ENCODE measurements at places on chromosomes 16 and 17.

- DNase-seq = no peak
These were observed 26.0 kb upstream of the C16orf95 start for GRCh38 chr16:87342978-87343752.

- DNase-seq = no peak
These were observed 1.9 kb upstream of the CAPN15 start for GRCh38 chr16:525520-526180.

- DNase-seq = no peak
These were observed 486.9 kb downstream of the CDH8 start for GRCh38 chr16:61549327-61549726.

DNA sequence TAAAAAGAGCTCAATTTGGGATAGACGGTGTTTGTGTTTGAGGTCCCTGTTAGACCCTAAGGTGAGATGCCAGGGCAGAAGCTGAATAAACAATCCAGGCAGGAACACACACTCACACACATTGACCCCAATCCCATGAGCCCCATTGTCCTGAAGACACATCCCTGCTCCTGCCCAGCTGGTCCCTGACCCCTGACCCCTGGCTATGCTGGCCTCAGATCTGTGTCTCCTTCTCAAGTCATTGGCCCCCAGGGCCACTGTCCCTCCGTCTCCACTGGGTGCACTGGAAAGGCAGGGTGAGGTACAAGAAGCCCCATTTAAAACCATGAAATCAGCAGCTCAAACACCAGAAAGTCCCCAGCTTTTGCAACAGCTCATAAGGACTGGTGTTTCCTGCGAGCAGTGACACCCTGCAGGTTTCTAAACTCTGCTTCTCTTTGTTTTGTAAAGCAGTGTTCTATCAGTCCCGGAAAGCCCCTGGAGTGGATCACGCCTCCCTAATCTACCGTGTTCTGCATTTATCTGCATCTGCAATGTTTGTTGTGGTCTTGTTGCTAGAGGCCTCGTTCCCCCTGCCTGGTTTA is 18.0 kb upstream of the ASGR2 start:
- DNase-seq = no peak

GRCh38 chr16:22366889-22367288 is 7.5 kb downstream of the CDR2 start:
- no peak for DNase-seq

- no peak for DNase-seq
These were observed 5.6 kb upstream of the ULK2 start for GRCh38 chr17:19873346-19873745.

- DNase-seq = no peak
These were observed 62.6 kb downstream of the C16orf78 start for GRCh38 chr16:49436181-49436580.

GRCh38 chr16:48271728-48272127 is 24.4 kb upstream of the ABCC11 start:
- DNase-seq = no peak

- DNase-seq = no peak
These were observed 36.6 kb downstream of the GINS3 start for GRCh38 chr16:58428621-58429542.

DNA sequence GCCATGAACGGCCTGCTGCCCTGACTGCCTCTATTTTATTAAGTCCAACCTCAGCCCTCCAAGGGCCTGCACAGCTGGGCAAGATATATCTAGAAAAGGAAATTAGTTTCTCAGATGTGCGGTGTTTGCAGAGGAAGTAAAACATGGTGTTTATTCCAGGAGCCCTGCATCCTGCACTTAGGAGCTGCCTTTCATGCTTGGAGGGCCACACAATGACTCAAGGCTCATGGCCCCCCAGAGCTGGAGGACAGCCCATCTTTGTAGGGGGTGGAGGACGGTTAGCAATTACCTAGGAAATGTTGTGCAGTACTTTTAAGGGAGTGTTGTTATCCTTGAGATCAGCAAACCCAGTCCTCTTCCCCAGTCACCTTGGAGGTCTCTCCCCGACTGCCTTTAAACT is 80.5 kb downstream of the COPRS start:
- DNase-seq = no peak

DNA sequence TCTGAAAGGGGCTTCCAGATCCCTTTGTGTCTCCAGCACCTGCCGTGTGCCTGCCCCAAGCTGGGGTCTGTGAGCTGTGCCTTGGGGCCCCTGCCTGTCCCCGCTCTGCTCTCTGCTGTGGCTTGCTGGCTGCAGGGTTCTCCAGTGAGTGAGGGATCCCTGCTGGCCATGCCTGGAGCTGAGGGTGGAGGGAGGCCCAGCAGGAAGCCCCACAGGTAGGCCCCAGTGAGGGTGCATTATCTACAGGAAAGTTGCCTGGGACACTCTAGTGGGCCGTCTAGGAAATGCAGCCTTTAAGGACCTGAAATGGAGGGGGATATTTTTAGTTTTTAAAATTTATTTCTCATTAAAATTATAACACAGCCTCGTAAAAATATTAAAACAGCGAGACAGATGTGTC is 50.9 kb downstream of the JPH3 start:
- peak; percentile 49 for DNase-seq

GRCh38 chr17:17080181-17080631 is 37.9 kb downstream of the MPRIP start:
- DNase-seq = no peak

- DNase-seq = no peak
These were observed 23.6 kb downstream of the ABCA6 start for GRCh38 chr17:69117855-69118784.

GRCh38 chr17:1315409-1315808 is 35.9 kb downstream of the TRARG1 start:
- no peak for DNase-seq

DNA sequence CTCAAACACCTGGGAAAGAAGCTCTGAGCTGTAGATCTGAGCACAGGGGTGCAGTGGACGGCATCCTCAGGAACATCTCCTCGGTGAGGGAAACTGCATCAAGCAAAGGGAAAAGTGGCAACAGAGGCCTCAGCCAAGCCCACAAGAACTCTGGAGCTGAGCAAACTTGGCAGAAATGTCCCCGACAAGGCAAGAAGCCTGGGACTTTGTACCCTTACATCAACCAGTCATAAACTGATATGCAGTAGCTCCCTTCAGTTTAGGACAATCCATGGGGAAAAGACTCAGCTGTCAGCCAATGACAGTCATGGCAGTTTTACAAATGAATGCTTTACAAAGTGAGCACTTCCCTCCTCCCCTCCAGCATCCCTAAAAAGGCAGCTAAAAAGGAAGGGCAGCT is 210.0 kb upstream of the DYNLRB2 start:
- no peak for DNase-seq

DNA sequence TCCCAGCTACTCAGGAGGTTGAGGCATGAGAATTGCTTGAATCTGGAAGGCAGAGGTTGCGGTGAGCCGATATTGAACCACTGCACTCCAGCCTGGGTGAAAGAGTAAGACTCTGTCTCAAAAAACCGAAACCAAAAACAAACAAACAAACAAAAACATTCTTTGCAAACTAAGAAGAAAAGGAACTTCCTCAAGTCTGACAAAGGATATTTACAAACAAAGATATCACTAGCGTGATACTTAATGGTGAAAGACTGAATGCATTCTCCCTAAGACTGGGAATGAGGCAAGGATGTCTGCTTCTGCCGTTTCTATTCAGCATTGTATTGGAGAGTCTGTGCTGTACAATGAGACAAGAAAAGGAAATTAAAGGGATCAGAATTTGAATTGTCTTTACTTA is 10.5 kb upstream of the MPO start:
- DNase-seq = no peak

- DNase-seq = no peak
These were observed 13.8 kb downstream of the ELMO3 start for GRCh38 chr16:67212766-67213165.

- DNase-seq = no peak
These were observed 35.9 kb downstream of the TMEM132E start for GRCh38 chr17:34615326-34615725.

DNA sequence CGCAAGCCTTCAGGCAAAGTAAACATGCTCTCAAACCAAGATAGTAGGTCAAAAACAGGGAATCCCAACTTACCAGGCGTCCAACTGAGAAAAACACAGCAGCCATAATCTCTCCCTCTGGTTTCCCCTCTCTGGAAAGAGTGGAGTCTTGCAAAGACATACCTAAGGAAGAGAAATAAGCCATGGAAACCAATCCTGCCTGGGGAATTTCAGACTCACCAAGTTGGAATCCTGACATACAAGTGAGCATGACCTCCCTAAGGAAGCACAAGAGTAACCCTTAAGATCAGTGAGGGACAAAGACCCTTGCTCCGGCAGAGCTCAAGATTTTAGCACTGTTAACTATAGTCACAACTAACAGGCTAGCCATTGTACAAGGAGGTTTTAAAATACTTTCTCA is 4.1 kb downstream of the ZNF624 start:
- DNase-seq = no peak

DNA sequence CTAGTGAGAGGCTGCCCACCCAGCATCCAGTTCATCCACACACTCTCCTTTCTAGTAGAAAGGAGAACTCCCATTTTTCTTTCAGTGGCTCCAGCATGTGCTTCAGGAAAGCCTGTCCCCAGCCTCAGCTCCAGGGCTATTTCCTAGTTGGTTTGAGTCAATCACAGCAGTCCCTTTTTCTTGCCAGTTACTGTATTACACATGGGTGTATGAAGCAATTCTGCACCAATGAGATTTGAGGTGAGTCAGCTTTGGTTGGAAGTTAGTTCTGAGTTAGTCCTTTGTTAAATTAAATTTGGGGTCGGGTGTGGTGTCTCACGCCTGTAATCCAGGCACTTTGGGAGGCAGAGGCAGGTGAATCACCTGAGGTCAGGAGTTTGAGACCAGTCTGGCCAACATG is 24.8 kb downstream of the RAD51D start:
- DNase-seq = no peak

- no peak for DNase-seq
These were observed 217.2 kb upstream of the CDH11 start for GRCh38 chr16:65339062-65339461.

DNA sequence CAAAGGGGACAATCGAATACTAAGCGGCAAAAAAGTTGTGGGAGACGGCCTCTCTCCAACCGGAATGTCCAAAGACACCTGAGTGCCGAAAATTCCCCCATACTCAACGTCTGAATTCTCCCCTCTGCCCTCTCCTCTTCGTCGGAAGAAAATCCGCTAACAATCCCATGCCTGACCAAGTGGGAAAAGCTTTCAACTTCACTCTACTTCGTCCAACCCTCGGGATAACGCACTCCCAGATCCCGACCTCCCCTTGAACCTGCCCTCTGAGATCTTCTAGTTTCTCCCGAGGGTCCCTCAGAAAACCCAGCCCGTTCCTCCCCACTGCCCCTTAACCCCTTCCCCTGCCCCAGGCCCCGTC is 961 bp downstream of the AMFR start:
- DNase-seq = peak; percentile 18

DNA sequence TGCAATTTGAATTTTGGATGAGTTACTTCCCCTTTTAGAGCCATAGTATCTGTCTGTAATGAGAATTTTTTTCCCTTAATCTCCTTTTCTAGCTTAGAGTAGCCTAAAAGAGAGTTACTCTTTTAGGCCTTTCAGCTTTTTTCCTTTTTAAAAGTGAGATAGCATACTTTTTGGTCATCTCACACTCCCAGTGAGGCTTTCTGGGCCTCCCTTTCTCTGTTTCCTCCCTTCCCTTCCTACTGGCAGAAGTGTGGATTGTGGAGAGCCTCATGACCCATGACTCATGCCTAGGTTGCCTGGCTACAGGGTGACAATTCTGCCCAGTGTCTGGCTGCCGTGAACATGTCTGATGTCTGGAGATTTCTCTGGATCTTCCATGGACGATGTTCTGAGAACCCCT is 15.2 kb downstream of the KRT23 start:
- DNase-seq = no peak

DNA sequence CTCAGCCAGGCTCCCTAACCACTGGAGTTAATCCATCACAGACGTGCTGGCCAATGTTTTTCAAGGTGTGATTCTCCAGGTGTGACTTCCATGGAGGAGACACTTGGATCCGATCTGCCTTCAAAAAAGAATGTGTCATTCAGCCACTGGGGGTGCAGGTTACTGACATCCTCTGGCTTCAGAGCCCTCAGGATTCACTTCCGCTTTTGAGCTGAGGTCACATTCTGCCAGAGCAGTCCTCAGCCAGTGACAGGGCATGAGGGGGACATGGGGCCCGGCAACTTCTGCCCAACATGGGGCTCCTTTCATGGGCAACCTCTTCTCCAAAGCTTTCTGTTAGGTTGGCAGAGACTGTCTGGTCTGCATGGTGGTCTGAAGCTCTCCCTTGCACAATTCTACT is 81.4 kb downstream of the GRIN2A start:
- no peak for DNase-seq

- DNase-seq = no peak
These were observed 3.3 kb upstream of the FN3KRP start for GRCh38 chr17:82713071-82713723.

DNA sequence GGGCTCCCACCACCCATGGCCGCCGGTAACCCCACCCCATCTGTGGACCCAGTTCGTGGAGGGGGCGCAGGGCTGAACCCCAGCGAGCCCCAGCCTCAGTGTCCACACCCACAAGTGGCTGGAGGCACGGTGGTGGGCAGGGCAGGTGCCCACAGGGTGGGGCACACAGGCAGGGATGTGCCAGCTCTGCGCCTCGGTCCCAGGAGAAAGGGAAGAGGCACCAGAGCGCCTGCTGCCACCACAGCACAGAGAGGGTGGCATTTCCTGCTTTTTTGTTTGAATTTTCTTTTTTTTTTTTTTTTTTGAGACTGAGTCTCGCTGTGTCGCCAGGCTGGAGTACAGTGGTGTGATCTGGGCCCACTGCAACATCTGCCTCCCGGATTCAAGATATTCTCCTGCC is 19.0 kb downstream of the ZFPM1 start:
- DNase-seq = no peak

- DNase-seq = no peak
These were observed 7.9 kb upstream of the MFSD6L start for GRCh38 chr17:8806926-8807550.

DNA sequence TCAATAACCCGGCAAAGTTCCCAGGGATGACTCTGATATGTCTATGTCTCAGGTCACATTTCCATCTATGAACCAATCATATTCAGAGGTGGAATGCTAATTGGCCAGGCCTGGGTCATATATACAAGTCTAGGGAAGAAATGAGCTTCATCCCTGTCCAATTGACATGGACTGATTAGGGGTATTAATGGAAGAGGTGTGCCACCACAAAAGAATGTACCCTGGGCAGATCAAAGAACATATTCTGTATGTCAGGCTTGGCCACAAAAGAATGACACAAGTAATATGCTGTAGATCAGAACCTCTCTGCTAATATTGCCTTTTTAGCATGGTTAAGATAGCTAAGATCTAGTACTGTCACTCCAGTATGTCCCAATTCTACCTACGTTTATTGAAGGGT is 6.7 kb downstream of the SLC35G3 start:
- no peak for DNase-seq

- DNase-seq = no peak
These were observed 21.5 kb upstream of the ADGRG1 start for GRCh38 chr16:57606847-57607501.

GRCh38 chr16:3148256-3149192 is 13.7 kb downstream of the ZNF213 start:
- no peak for DNase-seq
